Thyroid gland (tissue), 4 donors: ENCODE measurements at places on chromosomes 4 and X.

GRCh38 chrX:8711401-8711800 is 20.5 kb downstream of the ANOS1 start:
- DNase-seq: no peak

GRCh38 chr4:151743128-151743854 is 17.5 kb downstream of the GATB start:
- no peak for DNase-seq

DNA sequence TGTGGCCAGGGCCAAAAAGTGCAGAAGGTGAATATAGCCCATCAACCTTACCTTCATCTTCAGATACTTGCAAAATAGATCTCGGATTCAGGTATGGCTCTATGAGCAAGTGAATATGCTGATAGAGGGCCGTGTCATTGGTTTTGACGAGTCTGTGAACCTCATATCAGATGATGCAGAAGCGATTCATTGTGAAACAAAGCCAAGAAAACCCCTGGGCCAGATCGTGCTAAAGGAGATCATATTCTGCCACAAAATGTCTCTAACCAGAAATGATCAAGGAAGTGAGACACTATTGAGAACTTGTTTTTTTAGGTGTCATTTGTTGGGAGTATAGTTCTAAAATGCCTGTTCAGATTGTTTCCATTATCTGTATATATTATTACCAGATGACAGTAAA is 48.3 kb downstream of the PDK3 start:
- DNase-seq: no peak

DNA sequence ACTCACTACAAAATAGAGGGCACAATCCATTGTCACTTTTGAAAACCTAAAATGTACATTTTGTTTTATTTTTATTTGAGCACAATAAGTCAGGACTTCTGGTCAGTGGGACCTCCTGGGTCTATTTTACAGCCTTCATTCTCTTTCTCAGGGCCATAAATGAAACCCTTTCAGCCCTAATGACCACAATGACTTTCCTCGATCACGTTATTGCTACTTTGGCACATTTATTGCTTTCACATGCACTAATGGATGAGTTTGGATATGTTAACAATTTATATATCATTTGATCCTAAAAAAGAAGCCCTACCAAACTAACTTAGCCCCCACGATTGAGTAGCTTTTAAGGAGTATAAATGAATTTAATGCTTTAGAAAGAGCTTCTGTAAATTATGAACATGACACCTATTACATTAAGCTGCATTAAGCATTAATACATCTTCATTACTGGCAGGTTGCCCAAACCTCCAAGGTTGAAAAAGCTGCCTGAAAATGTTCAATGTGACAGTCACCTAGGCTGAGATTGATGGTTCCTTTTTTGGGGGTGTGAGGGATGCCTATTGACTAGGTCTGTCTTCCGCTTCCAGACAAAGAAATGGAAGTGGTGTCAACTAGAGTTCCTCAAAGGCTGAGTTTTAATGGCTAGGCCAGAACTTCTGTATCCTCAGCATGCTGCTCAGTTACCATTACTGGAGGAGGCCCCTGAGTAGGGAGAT is 296.4 kb downstream of the GPAT3 start:
- no peak for DNase-seq

GRCh38 chr4:24730256-24731001 is 64.9 kb upstream of the SOD3 start:
- peak; percentile 58 for DNase-seq

- DNase-seq: no peak
Measured at GRCh38 chrX:40424259-40424658, 156.5 kb upstream of the ATP6AP2 start.

- no peak for DNase-seq
Measured at GRCh38 chrX:67568769-67569168, 24.9 kb downstream of the AR start.

GRCh38 chr4:145043306-145043705 is 54.7 kb downstream of the ANAPC10 start:
- DNase-seq: no peak

DNA sequence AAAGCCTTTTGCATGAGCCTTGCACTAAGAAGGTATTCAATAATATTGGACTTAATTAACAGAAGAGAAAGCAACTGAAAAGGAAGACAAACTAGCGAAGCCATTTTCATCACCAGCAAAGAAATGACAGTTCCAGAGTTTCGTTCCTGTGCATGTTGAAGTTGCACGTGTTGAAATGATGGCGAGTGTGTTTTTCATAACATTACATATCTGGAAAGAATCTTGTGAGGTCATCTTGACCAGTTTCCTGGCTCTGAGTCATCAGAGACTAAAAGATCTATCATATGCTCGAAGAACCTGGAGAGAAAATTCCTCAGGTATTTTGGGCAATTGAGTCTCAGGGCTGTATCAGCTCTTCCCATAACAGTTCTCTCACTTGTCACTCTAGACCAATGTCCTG is 106.2 kb upstream of the MAML3 start:
- no peak for DNase-seq

DNA sequence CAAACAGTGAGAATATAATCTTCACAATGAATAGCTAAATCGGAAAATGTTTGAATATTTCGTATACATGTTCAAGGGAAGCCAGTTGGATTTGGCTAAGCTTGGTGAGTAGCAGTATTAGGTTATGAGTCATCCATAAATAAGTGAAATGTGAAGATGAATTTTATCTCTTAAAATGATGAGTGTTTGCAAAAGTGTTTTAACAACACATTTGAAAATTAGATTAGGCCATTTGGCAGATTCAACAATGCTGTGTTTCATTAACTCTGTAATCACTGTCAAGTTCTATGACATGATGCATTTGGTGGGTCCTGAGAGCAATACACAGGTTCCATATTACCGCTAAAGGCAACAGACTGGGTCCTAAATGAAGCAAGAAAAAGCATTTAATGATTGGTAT is 301.9 kb upstream of the PRPS2 start:
- no peak for DNase-seq

- no peak for DNase-seq
Measured at GRCh38 chr4:73984736-73985527, 3.1 kb downstream of the PPBP start.

GRCh38 chr4:131093303-131093702 is 1997.4 kb downstream of the C4orf33 start:
- no peak for DNase-seq

DNA sequence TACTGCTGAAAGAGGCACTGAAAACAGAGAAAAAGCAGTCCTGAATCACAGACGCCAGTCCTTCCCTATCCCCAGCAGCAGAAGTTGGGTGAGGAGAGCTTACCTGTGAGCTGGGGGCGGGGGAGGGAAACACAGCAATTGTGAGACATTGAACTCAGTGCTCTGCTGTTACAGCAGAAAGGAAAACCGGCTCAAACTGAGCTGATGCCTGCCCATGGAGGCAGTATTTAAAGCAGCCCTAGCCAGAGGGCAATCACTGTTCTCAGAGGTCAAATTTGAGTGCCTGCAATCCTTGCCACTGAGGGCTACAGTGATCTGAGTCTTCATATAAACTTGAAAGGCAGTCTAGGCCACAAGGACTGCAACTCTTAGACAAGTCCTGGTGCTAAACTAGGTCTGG is 220.7 kb downstream of the GRXCR1 start:
- DNase-seq: no peak

DNA sequence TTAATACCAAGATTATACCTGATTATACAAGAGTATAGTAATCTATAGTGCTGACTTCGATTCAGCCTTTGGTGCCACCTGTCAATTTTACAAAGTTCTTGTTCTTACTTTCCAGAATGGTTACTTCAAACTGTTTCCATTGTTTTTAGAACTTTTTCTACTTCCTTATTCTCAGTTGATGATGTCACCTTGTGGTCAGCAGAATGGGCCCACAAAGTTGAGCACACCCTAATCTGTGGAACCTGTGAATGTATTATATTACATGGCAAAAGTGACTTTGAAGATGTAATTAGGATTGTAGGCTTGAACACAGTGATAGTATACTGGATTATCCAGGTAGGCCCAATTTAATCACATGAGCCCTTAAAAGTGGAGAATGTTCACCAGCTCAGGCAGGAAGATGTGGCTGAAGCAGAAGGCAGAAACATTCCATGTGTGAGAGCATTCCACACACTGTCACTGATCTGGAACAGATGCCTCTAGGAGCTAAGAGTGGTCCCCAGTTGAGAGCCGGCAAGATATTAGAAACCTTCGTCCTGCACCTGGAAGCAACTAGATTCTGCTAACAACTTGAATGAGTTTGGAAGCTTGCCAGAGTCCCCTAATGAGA is 6.3 kb upstream of the SGMS2 start:
- peak; percentile 25 for DNase-seq

DNA sequence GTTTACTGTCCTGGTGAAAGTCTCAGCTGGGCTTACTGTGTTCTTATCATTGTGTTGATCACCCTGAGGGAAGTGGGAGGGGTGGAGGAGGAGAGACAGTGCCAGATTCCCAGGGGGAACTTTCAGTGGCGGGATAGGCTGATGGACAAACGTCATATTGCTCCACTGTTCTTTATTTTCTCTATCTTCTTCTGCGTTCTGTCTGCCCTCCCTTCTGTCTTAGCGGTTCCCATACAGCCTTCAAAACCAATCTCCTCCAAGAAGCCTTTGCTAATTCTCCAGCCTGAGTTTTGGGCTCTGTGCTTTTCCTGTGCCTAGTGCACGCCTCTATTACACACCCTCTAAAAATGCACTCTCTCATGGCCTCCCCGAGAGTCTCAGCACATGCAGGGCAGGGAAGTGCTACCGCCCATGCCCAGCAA is 448.7 kb upstream of the FAT1 start:
- no peak for DNase-seq

GRCh38 chr4:179123084-179123483 is 1680.8 kb upstream of the AGA start:
- DNase-seq: no peak

GRCh38 chrX:44439242-44439794 is 95.8 kb upstream of the EFHC2 start:
- no peak for DNase-seq

DNA sequence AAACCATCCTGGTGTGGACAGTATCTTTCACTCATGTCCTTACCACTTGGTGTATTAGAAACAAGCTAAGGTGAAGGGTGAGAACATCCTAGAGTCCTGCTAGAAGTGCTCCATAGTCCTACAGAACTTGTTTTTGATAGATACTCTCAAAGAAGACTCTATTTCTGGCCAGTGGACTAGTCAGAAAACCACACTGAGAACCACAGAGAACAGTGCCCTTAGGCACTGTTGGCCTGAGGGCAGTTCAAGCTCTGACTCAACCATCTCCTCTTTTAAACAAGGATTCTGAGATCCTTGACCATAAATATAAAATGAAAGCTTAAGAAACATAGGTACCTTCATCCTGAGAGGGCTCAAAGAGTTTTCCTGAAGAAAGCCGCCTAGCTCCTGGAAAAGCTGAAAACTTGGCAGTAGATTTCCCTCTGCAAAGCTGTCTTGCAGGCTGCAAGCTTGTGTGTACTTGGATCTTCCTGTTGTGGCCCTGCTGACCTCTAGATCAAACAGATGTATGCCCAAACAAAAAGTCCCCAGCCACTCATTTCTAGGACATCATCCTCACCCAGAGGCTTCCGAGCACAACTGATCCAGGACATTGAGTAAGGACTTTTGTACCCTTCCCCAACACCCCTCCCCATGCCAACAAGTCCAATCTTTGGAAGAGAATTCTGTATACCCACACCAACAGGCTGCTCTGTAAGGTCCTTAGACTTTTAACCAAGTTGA is 111.6 kb upstream of the CXCL13 start:
- no peak for DNase-seq

- DNase-seq: no peak
Measured at GRCh38 chr4:41601025-41601424, 63.1 kb downstream of the LIMCH1 start.

DNA sequence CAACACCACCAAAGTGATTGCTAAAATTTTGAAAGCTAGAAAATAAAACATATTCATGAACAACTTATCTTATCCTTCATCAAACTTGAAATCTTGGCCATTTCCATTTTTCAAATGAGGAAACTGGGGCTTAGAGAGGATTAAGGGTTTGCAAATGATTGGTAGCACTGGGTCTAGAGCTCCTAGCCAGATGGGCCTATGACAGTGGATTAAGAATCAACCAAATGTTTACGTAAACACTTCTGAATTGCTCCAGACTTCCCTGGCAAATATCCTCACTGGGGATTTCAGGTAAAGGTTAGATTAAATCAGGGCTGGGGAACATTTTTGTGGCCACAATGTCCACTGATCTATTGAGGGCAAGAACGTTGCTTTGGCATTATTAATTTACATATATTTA is 241.2 kb downstream of the ANK2 start:
- no peak for DNase-seq

DNA sequence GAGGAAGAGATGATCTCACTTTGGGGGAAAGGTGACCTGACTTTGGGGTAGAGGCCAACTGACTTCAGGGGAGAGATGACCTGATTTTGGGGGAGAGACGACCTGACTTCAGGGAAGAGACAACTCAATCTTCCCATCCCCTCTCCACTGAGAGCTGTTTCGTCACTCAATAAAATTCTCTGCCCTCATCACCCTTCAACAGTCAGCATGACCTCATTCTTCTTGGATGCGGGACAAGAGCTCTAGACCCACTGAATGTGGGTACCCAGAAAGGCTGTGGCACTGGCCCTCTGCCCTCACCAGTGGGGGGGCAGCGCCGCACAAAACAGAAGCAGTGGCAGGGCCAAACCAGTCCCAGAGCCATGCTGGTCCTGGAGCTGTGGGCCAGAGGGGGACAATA is 34.6 kb downstream of the ATXN3L start:
- no peak for DNase-seq

DNA sequence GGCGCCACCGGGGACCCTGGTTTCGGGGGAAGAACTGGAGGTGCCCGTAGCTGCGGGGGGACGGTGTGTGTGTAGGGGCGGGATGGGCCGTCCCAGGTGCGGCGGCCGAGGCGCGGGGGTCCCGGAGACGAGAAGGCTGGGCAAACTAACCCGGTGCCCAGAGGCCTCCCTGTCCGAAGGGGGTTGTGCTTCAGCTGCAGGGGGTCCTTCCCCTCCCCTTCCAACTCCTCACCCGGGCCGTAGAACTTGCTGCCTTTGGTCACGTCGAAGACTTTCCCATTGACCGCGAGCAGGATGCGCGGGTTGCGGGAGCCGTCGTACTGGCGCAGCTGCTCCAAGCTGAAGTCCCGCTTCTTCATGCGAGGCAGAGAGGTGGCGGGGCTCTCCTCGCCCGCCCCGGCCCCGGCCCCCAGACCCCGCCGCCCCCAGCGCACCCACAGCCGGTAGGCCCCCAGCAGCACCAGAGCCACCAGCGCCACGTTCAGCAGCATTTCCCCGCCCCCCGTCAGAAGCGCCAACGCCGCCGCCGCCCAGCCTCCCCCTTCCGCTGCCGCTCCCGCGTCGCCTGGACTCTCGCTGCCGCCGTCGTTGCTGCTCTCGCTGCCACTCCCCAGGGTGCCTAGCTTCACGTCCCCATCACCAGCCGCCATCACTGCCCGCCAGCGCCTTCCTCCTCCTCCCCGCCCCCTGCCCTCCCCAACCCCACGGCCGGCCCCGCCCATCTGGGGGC is at the start of gene PGRMC2:
Gene PGRMC2 (minus strand): TSS at position 673 of the 730 bp plus-strand sequence. CDS start 23 bp downstream, at position 650.
- DNase-seq: no peak

GRCh38 chr4:40886931-40887763 is 137.4 kb downstream of the NSUN7 start:
- DNase-seq: no peak

GRCh38 chr4:89175611-89176010 is 64.3 kb downstream of the TIGD2 start:
- DNase-seq: no peak

GRCh38 chr4:110853242-110853641 is 230.4 kb upstream of the PITX2 start:
- DNase-seq: no peak
